AG09319 (cell line): ENCODE measurements at places on chromosomes 12 and 14.

DNA sequence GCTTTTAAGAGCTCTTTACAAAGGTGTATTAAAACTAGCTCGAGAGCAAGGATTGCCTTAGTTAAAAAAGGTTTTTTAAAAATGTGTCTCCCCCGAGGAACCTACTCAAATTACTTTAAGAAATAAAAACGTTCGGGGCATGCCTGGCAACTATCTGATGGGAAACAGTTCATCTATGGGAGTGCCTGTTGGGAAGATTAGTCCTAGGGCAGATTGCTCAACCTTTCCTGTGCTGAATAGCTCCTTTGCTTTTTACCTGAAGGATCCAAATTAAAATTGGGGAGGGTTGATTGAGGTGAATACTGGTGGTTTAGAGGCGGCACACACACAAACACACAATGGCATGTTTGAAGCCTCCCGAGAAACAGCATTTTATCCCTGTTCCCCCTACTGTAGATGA, 541.4 kb upstream of the ATP2B1 start:
- no peak for DNase-seq

GRCh38 chr14:100786131-100786530, 39.8 kb upstream of the MEG3 start:
- DNase-seq, result no peak

- no peak for DNase-seq
These were observed 86.6 kb downstream of the FOXN4 start for GRCh38 chr12:109222496-109222895.

GRCh38 chr12:14417715-14418114, 52.2 kb downstream of the ATF7IP start:
- peak; percentile 66 for DNase-seq

- peak; percentile 35 for DNase-seq
These were observed 274.0 kb upstream of the KITLG start for GRCh38 chr12:88854260-88854659.

- DNase-seq, result no peak
These were observed 154.1 kb downstream of the BTG1 start for GRCh38 chr12:91991399-91992187.

DNA sequence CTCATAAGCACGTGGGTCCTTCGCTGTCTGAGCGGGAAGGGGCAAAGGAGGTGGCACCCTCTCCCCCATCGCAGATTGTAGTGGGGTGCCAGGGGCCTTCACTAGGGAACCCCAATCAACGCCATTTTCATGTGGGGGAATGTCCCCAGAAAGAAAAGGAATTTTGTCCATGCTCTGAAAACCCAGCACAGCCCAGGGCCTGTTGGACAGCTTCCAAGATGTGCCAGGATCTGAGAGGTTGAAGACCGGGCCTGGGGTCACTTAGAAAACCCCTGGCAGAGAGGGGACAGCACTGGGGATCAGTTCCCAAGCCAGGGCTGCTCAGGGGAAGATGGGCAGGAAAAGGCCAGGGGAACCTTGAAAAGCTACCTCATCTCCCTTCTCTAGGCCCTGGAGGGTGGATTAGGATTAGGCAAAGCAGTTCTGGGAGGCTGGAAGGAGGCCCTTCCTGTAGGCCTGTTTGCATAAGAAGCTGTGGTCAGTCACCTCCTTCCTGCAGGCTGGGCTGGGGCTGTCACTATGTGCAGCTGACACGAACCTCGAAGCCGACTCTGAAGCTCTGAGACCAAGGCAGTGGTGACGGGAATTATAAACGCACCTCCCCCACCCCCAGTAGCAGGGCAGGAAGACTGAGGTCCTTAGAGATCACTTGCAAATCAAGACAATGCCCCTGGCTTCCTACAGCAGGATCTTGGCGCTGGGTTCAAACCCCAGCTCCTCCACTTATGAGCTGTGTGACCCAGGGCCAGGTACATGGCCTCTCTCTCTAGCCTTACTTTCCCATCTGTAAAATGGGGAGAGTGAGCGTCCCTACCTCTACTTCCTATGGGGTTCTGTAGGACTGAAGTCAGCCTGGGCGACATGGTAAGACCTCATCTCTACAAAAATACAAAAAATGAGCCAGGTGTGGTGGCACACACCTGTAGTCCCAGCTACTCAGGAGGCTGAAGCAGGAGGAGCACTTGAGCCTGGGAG, 29.0 kb downstream of the TESC start:
- DNase-seq, result no peak

DNA sequence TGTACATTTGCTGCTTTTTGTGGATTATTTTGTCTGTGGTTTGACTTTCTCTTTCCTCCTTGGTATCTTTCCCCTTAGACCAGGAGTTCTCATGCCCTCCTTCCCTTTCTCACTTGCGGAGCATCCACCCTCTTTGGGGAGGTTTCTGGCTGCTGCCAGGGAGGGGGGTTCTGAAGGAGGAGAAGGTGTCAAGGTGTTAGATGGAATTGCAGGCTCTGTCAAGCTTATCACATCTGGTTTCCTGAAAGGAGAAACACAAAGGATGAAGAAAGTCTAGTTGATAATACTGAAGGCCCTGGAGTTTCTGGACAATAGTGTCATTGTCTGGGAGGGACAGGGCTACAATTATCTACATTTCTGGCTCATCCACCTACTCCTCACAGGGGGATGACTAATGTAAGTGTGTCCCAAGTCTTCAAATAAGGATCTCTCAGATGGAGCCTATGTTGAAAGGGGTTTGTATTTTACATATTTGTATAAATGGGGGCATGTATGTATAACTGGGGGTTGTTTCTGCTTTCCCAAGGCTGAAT, 217.3 kb upstream of the CCDC196 start:
- no peak for DNase-seq
